ENCODE measurements at places on chromosomes 11 and 22.

GRCh38 chr11:105705786-105706530 lies 96.1 kb downstream of the GRIA4 start:
- no peak for DNase-seq

- DNase-seq = no peak
These were observed 93.2 kb downstream of the LDLRAD3 start for GRCh38 chr11:36037031-36037430.

GRCh38 chr22:24433001-24433827 lies 5.8 kb downstream of the ADORA2A start:
- DNase-seq = no peak

GRCh38 chr11:19790831-19791552 lies 78.4 kb downstream of the NAV2 start:
- no peak for DNase-seq

GRCh38 chr11:61957021-61957770 lies 7.0 kb downstream of the BEST1 start:
- DNase-seq = no peak

DNA sequence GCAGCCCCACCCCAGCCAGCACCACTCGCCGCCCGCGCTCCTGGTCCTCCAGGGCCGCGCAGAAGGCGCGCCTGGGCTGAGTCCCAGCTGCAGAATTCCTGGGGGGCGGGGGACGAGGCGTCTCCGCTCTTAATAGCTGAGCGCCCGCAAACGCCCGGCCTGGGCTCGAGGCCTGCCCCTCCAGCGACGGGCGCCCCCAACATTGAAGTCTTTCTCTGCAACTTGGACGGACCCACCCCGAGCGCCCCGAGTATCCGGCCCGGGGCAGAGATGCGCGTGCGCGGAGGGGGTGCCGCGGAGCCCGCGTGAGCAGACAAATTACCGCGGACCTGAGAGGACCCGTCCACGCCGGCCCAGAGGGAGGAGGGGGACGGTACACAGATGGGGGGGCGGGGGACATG lies 6.7 kb upstream of the SYT7 start:
- no peak for DNase-seq

Measured in NCI-H460 (cell line).